ENCODE measurements at places on chromosomes 5 and 9.

- H3K27ac ChIP-seq: no peak overlapping the region
- DNase-seq: no peak
- H3K36me3 ChIP-seq: no peaks in the 10 kb centered on the region
- no peaks in the 10 kb centered on the region for H3K4me1 ChIP-seq
- no peak overlapping the region for H3K4me3 ChIP-seq
Measured at GRCh38 chr5:8628521-8628920, 759.6 kb downstream of the MTRR start.

GRCh38 chr5:65065001-65065511 lies 296.3 kb downstream of the CWC27 start:
- no peak overlapping the region for H3K4me3 ChIP-seq
- H3K27me3 ChIP-seq: no peaks in the 10 kb centered on the region
- H3K4me1 ChIP-seq: peaks cover 24% of the 10 kb centered on the region
- no peak for DNase-seq
- H3K36me3 ChIP-seq: no peaks in the 10 kb centered on the region

DNA sequence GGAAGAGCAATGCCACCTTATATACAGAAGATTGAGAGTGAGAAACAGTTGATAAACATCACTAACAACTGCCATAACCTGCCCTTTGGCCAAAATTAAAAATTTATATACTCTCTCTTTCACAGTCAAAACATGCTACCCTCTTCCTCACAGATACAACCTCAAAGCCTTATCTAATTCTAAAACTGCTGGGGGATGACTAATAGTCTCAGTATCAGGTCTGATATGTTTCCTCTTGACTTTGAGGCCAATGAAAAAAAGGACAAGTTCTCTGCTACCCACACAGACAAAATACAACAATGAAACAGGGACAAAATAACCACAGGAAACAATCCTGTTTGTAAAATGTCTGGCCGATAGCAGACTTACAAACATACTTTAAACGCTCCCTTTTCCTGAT lies 485.6 kb upstream of the NUDT12 start:
- no peak overlapping the region for H3K4me3 ChIP-seq
- no peaks in the 10 kb centered on the region for H3K27me3 ChIP-seq
- no peaks in the 10 kb centered on the region for H3K4me1 ChIP-seq
- H3K36me3 ChIP-seq: no peaks in the 10 kb centered on the region

- H3K4me3 ChIP-seq: no peak overlapping the region
- H3K27me3 ChIP-seq: no peaks in the 10 kb centered on the region
- H3K27ac ChIP-seq: no peak overlapping the region
- H3K36me3 ChIP-seq: no peaks in the 10 kb centered on the region
- peaks cover 14% of the 10 kb centered on the region for H3K4me1 ChIP-seq
Measured at GRCh38 chr9:34687276-34688030, 3.6 kb downstream of the CCL19 start.

DNA sequence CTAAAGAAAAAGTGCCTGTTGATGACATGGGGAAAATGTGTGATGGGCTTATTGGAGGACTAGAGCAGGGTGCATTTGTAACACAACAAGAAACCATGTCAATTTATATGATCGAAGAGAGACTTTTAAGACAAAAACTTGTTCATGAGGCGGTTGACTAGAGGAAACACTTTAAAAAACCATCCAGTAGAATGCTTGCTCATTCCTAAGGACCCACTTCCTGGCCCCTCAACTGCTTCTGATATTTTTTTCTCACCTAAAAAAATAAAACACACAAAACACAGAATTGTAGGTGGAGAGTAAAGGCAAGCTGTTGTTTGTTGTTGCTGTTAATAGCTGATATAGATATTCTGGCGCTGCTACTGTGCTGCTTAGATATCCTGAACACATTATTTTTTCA lies 50.6 kb downstream of the SPIN1 start:
- H3K36me3 ChIP-seq: peaks cover 29% of the 10 kb centered on the region
- no peak for DNase-seq
- no peaks in the 10 kb centered on the region for H3K4me1 ChIP-seq
- no peak overlapping the region for H3K4me3 ChIP-seq

GRCh38 chr5:52743012-52743411 lies 44.7 kb upstream of the ITGA1 start:
- no peak overlapping the region for H3K4me3 ChIP-seq
- no peak overlapping the region for H3K27ac ChIP-seq
- H3K36me3 ChIP-seq: no peaks in the 10 kb centered on the region

GRCh38 chr5:26121338-26121737 lies 917.0 kb downstream of the CDH9 start:
- H3K27me3 ChIP-seq: no peaks in the 10 kb centered on the region
- no peak for DNase-seq
- H3K4me1 ChIP-seq: no peaks in the 10 kb centered on the region
- no peaks in the 10 kb centered on the region for H3K36me3 ChIP-seq
- no peak overlapping the region for H3K4me3 ChIP-seq
- H3K27ac ChIP-seq: no peak overlapping the region

GRCh38 chr9:32136700-32137339 lies 247.6 kb upstream of the ACO1 start:
- H3K27ac ChIP-seq: no peak overlapping the region
- H3K36me3 ChIP-seq: no peaks in the 10 kb centered on the region
- H3K27me3 ChIP-seq: no peaks in the 10 kb centered on the region

- no peaks in the 10 kb centered on the region for H3K36me3 ChIP-seq
- no peak for DNase-seq
- H3K4me3 ChIP-seq: no peak overlapping the region
- H3K27me3 ChIP-seq: no peaks in the 10 kb centered on the region
- no peak overlapping the region for H3K27ac ChIP-seq
Measured at GRCh38 chr5:107948377-107948776, 277.6 kb upstream of the EFNA5 start.

DNA sequence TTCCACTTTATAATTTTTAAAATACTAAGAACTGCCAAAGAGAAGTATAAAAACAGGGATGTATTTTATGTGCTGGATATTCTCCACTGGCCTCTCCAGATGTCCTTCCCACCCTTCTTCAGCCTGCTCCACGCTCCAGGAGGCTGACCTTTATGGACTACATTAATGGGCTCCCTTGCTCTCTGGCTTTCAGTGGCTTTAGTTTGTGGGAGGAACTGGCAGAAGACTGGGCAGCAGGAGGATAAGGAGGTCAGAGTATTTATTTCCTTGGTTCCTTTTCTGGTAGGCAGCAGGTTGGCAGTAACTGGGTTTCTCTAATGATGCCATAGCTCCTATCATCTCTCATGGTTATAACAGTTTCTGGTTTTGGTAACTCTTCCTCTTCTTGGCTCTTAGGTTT lies 133.9 kb downstream of the PAM start:
- no peaks in the 10 kb centered on the region for H3K4me1 ChIP-seq
- H3K27ac ChIP-seq: no peak overlapping the region
- no peaks in the 10 kb centered on the region for H3K27me3 ChIP-seq
- no peak for DNase-seq
- no peak overlapping the region for H3K4me3 ChIP-seq

GRCh38 chr9:102202126-102202525 lies 463.7 kb upstream of the GRIN3A start:
- no peak overlapping the region for H3K27ac ChIP-seq
- H3K4me1 ChIP-seq: no peaks in the 10 kb centered on the region

DNA sequence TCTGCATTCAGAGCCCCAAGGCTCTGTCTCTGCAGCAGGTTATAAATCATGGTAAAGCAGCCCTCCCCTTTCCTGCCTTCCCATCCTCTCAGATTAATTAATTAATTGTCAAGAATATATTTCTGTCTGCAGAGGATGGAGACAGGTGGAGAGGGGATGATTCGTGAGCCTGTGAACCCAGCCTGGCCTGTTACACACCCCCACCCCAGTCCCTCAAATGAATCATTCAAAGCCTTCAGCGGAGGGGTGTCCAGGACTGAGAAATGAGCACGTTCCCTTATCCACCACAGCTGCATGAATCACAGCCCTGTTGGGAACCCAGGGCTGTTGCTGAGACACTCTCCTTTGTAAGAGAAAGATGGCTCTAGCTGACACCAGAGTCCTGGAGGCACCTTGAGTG lies 56.0 kb downstream of the NIPAL4 start:
- H3K27ac ChIP-seq: peak overlapping the region; percentile 22
- no peaks in the 10 kb centered on the region for H3K36me3 ChIP-seq
- no peaks in the 10 kb centered on the region for H3K27me3 ChIP-seq
- H3K4me3 ChIP-seq: no peak overlapping the region
- peaks cover 21% of the 10 kb centered on the region for H3K4me1 ChIP-seq

DNA sequence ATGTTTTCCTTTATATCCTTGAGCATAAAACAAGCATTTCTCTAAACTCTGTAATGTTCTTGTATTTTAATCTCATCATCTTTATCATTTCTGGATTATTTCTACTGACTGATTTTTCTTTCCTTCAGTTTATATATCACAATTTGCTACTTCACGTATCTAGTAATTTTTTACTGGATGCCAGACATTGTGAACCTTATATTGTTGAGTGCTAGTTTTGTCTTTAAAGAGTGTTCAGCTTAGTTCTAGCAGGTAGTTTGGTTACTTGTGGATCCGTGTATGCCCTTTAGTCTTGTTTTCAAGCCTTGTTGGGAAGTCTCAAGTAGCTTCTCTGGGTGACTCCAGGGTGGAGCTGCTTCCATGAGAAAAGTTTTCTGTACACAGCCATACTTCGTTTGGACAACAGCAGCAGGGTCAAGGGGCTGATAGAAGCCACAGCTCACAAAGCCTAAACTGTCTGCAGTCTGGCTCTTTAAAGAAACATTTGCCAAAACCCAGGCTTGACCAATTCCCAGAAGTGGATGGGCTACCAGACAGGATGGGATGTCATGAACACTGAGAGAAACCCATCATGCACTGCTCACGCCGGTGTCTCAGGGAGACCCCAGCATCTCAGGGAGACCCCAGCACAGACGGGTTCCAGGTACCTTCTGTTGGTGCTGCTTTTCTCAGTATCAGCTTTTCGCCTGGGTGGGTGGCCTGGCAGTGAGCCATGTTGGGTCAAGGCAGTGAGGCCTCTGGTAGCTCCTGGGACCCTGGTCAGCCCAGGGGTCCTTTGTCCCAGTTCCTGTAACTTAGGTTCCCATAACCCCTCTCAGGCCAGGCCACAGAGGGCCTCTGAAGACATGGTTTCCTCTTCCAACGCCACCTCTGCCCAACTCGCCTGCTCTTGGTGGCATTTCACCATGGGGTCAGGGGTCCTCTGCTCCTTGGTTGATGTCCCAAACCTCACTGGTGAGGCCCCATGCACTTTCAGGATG lies 29.1 kb downstream of the TRIP13 start:
- H3K36me3 ChIP-seq: no peaks in the 10 kb centered on the region
- no peak overlapping the region for H3K4me3 ChIP-seq
- no peak overlapping the region for H3K27ac ChIP-seq
- DNase-seq: peak; percentile 52

- H3K27ac ChIP-seq: no peak overlapping the region
- no peak for DNase-seq
- H3K36me3 ChIP-seq: peaks cover 3% of the 10 kb centered on the region
- H3K4me1 ChIP-seq: peaks cover 9% of the 10 kb centered on the region
- no peak overlapping the region for H3K4me3 ChIP-seq
Measured at GRCh38 chr9:90894986-90895687, 93.5 kb downstream of the SYK start.

- H3K4me3 ChIP-seq: no peak overlapping the region
- no peak overlapping the region for H3K27ac ChIP-seq
- no peaks in the 10 kb centered on the region for H3K27me3 ChIP-seq
- H3K4me1 ChIP-seq: no peaks in the 10 kb centered on the region
Measured at GRCh38 chr5:123659011-123659410, 147.0 kb downstream of the CSNK1G3 start.

DNA sequence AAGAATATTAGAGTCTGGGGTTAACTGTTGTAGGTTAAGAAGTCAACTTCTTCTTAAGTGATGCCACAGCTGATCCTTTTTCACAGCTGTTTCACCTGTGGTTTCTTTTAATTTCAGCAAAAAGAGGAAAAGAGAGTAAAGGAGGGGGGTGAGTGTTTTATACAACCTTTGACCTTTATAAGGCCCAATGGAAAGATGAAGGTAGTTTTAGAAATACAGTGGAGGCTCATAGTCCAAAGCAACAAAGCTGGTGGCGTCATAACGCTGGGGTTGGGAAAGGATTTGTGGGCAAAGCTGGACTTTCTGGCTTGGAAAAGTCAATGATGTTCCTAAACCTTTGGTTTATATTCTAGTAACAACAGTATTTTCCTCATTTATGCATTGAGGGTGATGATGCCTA lies 49.5 kb downstream of the RCL1 start:
- no peak overlapping the region for H3K27ac ChIP-seq
- no peak overlapping the region for H3K4me3 ChIP-seq
- H3K36me3 ChIP-seq: peaks cover 38% of the 10 kb centered on the region
- no peaks in the 10 kb centered on the region for H3K27me3 ChIP-seq

- no peak overlapping the region for H3K27ac ChIP-seq
- H3K36me3 ChIP-seq: no peaks in the 10 kb centered on the region
- no peak overlapping the region for H3K4me3 ChIP-seq
- H3K27me3 ChIP-seq: no peaks in the 10 kb centered on the region
- no peaks in the 10 kb centered on the region for H3K4me1 ChIP-seq
Measured at GRCh38 chr5:65184780-65185179, 296.9 kb downstream of the ADAMTS6 start.

DNA sequence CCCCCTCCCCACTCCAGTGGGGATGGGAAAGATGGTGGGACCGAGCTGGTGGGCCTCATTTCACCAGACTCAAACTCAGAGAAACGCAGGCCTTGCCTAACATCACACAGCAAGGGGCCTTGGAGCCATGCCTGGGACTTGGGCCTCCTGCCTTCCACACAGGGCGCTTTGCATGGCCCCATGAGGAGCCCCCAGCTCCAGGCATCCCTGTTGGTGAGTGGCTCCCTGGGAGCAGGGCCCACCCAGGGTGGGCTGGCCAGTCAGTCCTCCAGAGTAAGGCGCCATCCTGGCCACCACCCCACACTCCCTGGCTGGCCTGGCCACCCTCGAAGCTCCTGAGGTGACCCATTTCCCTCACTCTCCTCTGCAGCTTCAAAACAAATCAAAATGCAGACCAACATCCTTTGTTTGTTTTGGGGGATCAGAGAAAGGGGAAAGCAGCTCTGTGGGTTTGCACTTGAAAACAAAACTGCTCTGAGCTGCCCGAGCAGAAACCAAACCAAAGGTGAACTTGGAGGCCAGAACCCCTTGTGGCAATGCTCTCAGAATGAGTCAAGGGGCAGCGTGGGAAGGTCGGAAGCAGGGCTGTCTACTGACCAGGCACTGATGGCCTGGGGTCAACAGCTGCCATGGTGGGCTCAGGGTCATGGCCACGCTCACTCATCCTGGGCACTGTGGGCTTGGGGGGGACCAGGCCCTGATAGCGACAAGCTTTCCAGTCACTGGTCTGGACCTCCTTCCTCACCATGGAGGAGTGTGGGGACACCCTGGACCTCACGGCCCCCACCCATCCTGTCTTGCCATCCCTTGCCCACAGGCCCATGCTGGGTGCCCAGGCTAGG lies 37.0 kb upstream of the VDAC1 start:
- no peak overlapping the region for H3K4me3 ChIP-seq
- no peaks in the 10 kb centered on the region for H3K36me3 ChIP-seq
- peaks cover 4% of the 10 kb centered on the region for H3K4me1 ChIP-seq
- H3K27me3 ChIP-seq: no peaks in the 10 kb centered on the region
- no peak overlapping the region for H3K27ac ChIP-seq

DNA sequence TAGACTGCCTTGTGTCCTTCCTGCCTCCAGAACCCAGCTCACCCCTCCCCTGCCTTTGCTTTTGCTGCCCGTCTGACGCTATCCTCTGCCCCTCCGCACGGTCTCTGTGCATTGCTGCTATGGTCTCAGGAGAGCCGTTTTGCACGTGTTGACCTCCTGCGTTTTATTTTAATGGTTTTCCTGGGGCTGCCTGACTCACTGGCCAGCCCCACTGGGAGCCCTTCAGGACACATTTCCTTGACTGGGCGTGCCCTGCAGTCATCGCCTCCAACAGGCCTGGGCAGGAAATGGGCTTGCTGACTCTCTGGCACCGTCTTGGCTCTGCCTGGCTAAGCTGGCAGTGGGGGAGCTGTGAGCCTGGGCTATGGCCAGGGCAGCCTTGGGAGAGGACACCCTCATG lies 17.9 kb upstream of the ASS1 start:
- DNase-seq: no peak
- no peak overlapping the region for H3K27ac ChIP-seq
- peaks cover 17% of the 10 kb centered on the region for H3K4me1 ChIP-seq

All from suprapubic skin (tissue), 4 donors.